NCI-H1105 (cell line): ENCODE measurements at places on chromosomes 5 and 9.

GRCh38 chr9:91678807-91679580 is 255.4 kb upstream of the NFIL3 start:
- DNase-seq: no peak

GRCh38 chr5:115875447-115875846 is 33.7 kb downstream of the AP3S1 start:
- no peak for DNase-seq

GRCh38 chr5:123364441-123365155 is 58.6 kb downstream of the CEP120 start:
- DNase-seq: no peak

DNA sequence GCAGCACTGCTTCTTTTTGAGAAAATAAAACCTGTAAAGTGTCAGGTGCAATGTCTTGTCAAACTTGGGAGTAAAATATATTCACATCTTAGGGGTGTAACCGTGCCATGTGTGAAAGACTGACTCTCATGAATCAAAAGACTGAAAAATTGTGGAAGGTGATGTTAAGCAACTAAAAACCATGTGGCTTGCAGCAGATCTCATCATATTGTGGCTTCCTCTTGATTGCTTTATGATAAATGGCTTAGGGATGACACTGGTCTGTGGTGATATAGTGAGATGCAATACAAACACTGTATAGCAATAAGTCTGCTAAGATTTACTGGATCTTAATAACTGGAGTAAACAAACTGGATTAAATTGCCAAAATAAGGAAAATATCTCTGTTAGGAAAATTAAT is 321.6 kb downstream of the EDIL3 start:
- DNase-seq: no peak

GRCh38 chr5:115579216-115579615 is 23.1 kb downstream of the TICAM2 start:
- no peak for DNase-seq

DNA sequence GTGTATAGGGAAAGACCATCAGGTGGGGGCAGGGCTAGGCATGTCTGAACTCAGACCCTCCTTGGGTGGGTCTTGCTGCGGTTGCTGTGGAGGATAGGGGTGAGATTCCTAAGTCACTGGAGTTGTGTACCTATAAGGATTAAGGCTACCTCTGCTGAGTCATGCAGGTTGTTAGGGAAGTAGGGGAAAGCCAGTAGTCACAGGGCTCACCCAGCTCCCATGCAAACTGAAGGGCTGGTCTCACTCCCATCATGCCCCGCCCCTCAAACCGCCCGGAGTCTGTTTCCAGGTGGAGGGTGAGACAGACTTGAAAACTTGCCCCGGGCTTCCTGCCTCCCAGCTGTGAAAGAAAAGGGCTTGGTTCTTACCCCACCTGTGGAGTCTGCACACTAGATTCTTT is 161.8 kb downstream of the CAVIN4 start:
- DNase-seq: no peak

- DNase-seq: no peak
These were observed 2.6 kb upstream of the HINT1 start for GRCh38 chr5:131167615-131168014.

DNA sequence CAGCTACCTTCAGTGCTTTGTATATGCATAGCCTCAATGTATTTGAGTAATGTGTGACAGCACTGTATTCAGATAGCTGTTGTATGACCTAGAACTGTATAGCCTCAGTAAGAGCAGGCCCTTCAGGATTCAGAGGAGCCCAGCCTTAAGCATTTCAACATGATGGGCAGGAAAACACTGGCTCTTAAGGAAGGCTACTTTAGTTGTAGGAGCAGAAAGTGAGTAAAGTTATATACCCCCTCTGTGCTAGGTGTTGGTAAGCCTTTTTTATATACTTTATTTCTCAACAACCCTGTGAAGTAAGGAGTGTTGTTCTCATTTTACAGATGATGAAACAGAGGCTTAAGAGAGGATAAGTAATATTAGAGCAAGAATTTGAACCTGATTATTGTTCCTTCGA is 1.5 kb upstream of the GPR21 start:
- no peak for DNase-seq

DNA sequence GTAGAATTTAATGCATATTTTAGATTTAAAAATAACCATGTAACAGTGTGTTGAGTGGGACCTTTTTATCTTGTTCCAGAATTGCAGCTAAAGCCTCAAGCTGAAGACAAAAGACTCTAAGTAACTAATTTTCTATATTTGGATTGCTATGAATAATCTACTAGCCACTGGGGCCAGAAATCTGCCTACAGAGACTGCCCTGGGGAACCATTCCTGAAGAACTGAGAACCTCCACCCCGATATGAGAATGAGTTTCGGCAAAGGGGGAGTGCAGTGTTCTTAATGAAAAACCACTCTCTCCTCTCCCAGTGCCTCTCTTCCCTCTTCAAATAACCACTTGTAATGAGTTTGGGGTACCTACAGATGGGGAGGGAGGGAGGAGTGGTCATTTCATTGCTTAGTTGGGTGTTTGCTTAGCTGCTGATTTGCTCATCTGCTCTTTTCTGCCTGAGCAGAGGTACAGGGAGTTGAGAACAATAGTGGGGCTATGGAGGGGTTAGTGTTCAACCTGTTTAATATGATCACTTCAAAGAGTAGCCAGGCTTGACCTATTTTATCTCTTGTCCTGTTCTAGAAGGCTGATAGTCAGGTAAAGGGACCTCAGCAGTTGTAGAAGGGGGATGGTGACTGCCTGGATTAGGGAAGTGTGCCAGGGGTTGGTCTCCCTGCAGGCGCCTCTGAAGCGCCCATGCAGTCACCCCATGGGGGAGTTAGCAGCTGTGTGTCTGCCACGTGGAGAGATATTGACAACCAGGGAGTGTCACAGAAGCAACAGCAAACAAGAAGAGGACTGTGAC is 47.7 kb downstream of the ATG10 start:
- no peak for DNase-seq

GRCh38 chr9:6838158-6838557 is 80.4 kb downstream of the KDM4C start:
- DNase-seq: no peak

GRCh38 chr5:158492136-158492535 is 607.6 kb downstream of the EBF1 start:
- DNase-seq: no peak

- no peak for DNase-seq
These were observed 95.0 kb downstream of the CFAP90 start for GRCh38 chr5:7755958-7756357.

DNA sequence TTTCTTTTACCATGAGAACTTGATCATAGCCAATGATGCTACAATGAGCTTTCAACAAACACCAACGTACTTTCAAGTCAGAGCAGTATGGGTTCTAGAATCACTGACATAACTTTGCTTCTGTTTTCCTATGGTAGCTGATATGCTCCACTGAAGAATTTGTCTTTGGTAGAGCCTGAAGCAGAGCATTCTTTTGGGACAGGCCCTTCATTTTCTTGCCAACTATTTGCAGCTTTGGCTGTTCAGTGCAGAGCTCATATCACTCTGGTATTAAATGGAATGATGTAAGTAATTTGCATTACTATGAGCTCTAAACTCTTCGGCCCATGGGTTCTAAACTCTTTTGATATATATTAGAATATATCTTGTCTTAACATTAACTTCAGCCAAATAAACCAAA is 51.8 kb upstream of the APC start:
- no peak for DNase-seq

DNA sequence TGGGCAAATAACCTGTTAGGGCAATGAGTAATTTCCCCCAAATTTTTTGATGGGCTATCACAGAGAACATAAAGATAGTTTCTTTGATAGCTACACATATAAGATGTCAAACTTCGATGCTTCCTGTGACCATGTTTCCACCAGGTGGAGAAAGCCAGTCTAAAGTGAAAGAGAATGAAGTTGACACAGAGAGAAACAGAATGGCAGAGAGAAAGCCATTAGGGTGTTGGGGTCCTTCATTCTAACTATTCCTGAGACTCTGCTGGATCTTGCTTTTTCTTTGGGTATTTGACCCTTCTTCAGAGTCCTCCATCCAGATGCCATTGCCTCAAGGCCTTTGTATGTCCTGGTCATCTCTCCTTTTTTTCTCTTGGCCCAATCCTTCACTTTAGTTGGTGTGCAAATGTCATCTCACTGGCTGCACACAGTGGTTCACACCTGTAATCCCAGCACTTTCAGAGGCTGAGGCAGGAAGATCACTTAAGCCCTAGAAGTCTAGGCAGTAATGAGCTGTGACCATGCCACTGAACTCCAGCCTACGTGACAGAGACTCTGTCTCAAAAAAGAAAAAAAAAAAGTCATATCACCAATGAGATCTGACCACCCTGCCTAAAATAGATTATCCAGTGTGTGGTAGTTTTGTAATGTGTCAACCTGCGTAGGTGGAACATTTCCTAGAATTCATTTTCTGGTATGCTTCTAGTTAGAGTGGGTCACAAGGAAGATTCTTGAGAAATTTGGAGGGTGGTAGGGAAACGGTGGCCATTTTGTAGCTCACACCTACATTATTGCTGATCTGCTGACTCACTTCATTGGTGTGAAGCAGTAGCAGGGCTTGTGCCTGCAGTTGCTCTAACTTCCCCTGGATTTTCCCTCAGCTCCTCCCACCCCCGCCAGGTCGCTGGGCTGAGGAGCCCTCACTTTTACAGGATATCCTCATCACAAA is 20.8 kb upstream of the KIF2A start:
- no peak for DNase-seq

- DNase-seq: no peak
These were observed 566.0 kb downstream of the CAAP1 start for GRCh38 chr9:26326563-26326962.

- peak; percentile 66 for DNase-seq
These were observed 23.9 kb downstream of the TLE1 start for GRCh38 chr9:81665322-81665871.

DNA sequence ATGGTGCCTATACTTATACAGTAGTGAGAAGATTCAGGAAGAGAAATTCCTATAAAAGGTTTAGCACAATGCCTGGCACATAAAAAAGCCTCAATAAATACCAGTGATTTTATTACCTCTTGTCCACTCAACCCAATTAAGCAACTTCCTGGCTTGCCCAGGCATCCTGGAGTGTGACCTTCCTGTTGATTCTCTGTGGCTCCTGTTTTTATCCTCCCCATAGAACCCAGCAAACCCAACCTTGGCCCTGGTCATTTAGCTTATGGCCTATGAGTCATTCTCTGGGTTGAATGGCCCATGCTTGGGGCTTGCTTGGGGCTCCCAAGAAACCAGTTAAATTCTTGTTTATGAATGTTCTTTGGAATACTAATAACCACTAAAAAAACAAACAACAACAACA is 21.4 kb upstream of the SPARC start:
- DNase-seq: no peak

- DNase-seq: no peak
These were observed 147.4 kb downstream of the ESM1 start for GRCh38 chr5:54837981-54838380.

- DNase-seq: no peak
These were observed 75.0 kb upstream of the FCN1 start for GRCh38 chr9:134992755-134993124.

GRCh38 chr5:98416541-98416940 is 356.9 kb upstream of the RGMB start:
- no peak for DNase-seq

DNA sequence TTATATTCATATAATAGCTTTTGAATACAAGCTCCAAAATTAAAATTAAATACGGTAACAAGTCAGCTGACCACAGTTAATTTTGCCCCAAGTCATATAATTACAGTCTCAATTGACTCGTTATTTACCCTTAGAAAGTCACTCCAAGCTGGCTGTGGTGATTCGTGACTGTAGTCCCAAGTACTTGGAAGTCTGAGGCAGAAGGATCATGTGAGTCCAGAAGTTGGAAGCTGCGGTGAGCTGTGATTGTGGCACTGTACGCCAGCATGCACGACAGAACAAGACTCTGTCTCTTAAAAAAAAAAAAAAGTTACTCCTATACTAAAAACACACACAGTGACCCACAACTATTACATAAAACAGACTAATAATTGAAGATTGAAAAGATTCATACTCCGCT is 31.6 kb upstream of the DTWD2 start:
- DNase-seq: no peak

GRCh38 chr5:42949348-42950115 is 90.6 kb downstream of the ANXA2R start:
- no peak for DNase-seq

- no peak for DNase-seq
These were observed 58.1 kb downstream of the ADRB2 start for GRCh38 chr5:148884339-148885020.

GRCh38 chr9:101445353-101446029 is 9.9 kb upstream of the ALDOB start:
- no peak for DNase-seq

- DNase-seq: no peak
These were observed 102.5 kb upstream of the GABRP start for GRCh38 chr5:170681013-170681433.

GRCh38 chr9:131845305-131846298 is 105.7 kb upstream of the RAPGEF1 start:
- no peak for DNase-seq

DNA sequence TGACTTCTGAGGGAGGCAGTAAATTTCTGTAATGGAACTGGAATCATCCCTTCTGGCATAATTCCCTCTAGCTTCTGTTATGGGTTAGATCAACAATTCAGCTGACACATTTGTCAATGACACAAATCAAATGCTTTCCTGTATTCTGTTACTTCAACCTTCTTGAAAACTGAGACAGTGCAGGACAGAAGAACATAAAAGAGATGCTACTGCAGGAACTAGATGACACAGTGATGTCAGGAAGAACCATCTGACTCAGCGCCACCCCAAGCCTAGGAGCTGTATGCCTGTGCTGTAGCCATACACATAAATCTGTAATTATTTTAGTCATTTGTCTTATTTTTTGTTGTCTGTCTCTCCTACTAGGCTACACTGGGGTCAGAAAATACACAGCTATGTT is 18.2 kb upstream of the CEP120 start:
- DNase-seq: no peak

GRCh38 chr9:136667214-136667939 is 4.7 kb downstream of the EGFL7 start:
- no peak for DNase-seq

DNA sequence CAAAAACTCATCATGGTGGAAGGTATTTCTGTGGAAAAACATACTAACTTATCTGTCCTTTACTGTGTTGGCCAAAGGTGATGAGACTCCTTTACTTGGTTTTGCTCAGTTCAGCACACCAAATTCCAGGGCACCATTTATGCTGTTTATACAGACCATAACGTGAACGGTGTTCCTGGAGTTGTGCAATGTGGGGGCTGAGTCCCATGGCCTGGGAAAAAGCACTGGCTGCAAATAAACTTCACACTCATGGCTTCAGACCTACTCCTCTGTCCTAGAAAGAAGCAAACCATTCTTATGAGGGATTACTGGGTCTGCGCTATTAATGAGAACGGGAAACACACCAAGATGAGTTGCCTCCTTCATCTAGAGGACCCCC is 10.4 kb downstream of the FREM1 start:
- no peak for DNase-seq
